ENCODE measurements at places on chromosomes 3 and 15. TPM values are rescaled to one million over a fixed set of nuclear protein-coding genes. Genes with fewer than 3 reads are reported as not detected.

DNA sequence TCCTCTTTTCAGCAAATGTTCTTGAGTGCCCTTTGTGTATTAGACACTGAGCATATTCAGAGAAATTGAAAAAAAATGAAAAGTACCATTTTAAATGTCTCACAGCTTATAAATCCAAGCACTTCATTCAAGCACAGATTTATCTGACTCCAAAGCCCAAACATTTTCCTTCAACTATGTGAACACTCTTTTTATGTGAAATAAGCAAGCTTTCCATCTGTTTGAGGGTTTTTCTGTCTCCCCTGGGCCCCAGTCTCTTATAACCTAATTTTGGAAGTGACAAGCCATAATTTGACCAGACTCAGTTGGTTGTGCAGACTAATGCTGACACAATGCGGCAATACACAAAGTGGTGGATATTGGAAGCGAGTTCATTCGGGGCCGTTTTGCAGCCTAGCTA, 170.3 kb downstream of the CNTN6 start:
- no peak for DNase-seq

GRCh38 chr3:53184701-53185100, 23.7 kb downstream of the PRKCD start:
- DNase-seq, result no peak

The MASP1 gene
- total RNA-seq, result 13.1 TPM

DNA sequence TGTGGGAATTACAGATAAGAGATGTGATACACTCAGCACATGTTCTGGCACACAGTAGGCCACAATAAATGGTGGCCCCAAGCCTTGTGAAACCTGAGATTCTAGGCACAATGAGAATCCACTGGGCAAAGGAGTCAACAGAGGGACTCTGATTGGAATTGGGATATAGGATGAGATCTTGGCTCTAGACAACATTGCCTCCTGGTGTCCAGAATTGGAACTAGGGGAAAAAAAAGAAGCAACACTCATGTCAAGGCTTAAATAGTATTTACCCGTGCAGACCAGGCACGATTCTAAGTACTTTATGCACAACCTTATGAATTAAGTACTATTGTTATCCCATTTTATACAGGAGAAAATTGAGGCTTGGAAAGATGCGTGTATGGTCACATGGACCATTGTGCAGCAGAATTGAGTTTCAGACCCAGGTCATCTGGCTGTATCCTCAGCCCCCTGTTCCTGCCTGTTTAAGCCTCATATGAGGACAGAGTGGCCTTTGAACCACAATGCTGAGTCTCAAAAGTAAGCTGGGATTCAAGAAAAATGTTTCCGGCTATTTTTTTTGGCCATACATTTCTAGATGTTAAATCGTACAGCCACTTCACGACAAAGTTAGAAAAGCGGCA, 124.8 kb downstream of the SV2B start:
- DNase-seq, result peak; percentile 41

The CYP8B1 gene
- not detected for total RNA-seq

The GOLGA6A gene
- total RNA-seq, result not detected

The RPL4 gene
- 6,510 TPM for total RNA-seq

GRCh38 chr15:67735896-67736295, 89.4 kb upstream of the SKOR1 start:
- DNase-seq, result no peak

All from IMR-90 (cell line).